ENCODE measurements at places on chromosomes 16 and 17.

DNA sequence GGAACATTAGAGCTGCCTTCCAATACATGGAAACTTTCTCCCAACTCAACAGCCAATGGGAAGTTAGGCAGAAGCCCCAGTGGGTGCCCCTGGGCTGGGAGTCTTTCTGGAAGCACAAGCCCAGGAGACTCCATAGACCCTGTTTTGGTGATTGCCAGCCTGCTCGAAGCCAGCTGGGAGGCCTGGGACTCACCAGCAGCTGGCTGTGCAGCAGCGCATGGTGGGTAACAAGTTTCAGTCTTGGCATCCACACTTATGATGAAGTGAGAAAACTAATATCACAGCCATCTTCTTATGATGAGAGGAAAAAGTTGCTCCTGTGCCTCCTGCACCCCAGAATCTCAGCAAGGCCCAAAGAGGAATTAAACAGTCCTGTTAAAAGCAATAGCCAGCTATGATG, 522.5 kb upstream of the CDH5 start:
- no peak for DNase-seq

DNA sequence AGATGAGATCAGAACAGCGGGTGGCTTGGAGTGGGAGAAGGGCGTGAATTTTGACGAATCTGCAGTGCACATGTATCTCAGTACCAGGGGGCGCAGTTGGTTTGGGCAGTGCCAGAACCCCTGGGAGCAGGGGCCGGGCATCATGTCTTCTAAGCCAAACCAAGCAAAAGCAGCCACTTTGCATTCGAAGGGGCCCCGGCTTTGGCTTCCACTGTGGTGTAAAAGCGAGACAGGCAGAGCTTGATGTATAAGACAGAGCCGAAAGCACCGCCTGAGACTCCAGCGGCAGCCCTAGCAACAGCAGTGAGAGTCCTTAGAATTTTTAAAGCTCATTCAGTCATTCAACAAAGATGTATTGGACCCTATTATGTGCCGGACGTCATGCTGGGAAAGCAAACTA, 3.8 kb upstream of the XYLT1 start:
- no peak for DNase-seq

GRCh38 chr16:47851146-47851545, 304.6 kb downstream of the ABCC12 start:
- no peak for DNase-seq

GRCh38 chr16:73304008-73304774, 256.3 kb upstream of the ZFHX3 start:
- no peak for DNase-seq

- no peak for DNase-seq
Measured at GRCh38 chr16:1175566-1176279, 22.8 kb downstream of the CACNA1H start.

DNA sequence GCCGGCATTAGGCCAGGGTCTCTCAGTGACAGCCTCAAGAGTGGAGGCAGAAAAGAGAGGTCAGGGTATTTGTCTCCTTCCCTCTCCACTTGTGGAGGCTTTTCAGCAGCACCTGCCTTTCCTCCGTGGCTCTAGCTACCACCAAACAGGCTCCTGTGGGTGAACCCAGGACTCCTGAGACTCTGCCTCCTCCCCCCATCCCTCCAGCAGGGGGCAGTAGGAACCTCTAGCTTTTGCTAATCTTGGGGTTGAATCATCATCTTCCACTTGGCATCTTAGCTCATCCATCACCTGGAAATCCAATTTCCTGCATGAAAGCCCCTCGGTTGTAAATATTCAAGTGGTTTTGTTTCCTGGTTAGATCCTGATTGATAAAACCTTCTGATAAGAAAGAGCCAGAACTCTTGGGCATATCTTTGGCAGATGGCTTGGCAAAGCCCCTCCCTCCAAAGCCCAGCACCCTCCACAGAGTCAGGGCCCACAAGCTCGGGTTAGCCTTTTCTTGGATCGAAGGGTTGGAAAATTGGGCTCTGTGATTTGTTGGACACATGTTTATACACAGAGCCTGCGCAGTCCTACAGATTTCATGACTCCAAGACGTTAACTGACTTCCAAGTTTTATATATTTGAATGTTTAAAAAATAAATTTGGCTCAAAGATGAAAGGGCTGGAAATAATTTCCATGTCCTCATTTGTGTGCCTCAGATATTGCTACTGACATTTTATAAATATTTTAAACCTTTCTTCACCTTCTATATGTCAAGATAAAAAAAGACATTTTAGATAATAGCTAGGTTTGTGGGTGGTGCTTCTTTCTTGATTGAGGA, 322.1 kb downstream of the MAP2K4 start:
- DNase-seq, result no peak

DNA sequence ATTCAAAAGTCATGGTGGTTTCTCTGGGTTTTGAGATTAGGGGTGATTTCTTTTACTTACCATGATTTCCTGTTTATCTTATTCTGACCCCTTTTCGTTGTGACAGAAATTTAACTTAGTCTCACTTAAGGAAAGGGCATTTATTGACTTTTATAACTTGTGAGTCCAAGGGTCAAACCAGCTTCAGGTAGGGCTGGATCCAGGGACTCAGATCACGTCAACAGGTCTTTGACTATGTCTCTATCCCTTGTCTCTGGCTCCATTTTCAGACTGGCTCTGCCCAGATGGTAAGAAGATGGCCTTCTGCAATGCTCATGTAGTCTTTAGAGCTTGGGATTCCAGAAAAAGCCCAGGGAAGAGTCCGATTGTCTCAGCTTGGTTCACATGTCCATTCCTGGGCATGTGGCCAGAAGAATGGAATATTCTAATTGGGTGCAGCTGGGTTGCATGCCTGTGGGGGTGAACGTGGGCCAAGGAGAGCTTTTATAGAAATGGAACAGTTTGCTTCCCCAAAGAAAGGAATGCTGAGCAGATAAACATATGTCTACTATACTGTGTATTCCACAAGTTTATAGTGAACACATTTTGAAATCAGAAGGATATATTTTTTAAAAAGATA, 13.4 kb downstream of the USP43 start:
- DNase-seq, result no peak

DNA sequence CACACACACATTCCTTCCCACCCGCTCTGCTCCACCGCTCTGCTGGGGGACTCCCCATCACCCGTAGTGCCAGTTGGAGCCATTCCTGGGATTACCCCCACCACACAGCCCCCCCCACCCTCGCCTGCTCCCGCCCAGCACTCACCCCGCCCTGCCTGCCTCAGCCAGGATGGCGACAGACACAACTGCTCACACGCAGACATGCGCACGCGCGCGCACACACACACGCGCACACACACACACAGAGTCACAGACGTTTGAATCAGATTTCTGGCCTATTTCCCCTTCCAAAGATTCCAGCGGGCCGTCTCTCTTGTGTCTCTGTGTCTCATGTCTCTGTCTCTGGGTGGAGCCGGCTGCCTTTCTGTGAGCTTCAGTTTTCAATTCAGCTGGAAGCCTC, 4.4 kb downstream of the CACNA1G start:
- no peak for DNase-seq

DNA sequence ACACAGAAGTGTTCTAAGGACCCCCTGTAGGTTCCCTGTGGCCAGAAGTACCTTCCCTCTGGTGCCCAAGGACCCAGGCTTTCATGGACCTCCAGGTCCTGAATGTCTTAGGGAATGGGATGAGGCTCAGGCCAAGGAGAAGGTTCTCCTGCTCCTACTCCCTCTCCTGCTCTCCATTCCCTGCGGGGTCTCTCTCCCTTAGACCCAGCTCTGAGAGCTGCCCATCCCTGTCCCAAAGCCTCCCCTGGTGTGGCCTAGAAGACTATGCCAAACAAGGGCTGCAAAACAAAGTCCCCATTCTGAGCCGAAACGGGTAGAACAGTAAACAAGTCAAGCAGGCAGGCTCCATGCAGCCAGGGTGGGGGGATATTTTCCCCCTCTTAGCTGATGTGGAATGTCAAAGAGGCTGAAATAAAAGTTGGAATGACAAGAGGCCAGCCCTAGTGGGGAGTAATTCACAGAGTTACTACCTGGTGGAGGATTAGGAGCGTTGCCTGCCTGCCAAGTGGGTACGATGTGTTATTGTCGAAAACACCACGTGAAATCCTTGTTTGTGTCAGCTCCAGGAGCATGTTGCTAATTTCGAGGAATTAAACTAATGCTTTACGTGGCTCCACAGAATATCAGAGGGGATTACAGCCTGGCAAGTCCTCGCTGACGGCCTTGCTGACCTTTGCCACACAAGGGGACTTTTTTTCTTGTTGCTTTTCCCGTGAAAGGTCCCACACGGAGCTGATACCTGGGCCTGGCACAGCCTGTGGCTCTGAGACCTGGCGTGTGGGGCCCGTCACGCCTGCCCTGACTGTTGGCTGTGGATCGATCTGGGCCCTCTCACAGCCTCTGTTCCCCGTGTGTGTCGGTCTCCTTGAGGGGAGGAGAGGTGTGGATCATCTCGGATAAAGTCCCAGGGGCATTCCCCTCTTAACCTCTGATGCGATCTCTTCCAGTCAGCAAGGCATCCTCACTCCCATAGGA, 2.9 kb downstream of the WFIKKN2 start:
- no peak for DNase-seq

GRCh38 chr16:54266363-54266955, 20.1 kb downstream of the IRX3 start:
- DNase-seq, result no peak

- no peak for DNase-seq
Measured at GRCh38 chr17:58756246-58757161, 850 bp downstream of the PPM1E start.

- DNase-seq, result no peak
Measured at GRCh38 chr17:75891022-75891604, 5.6 kb downstream of the TRIM65 start.

DNA sequence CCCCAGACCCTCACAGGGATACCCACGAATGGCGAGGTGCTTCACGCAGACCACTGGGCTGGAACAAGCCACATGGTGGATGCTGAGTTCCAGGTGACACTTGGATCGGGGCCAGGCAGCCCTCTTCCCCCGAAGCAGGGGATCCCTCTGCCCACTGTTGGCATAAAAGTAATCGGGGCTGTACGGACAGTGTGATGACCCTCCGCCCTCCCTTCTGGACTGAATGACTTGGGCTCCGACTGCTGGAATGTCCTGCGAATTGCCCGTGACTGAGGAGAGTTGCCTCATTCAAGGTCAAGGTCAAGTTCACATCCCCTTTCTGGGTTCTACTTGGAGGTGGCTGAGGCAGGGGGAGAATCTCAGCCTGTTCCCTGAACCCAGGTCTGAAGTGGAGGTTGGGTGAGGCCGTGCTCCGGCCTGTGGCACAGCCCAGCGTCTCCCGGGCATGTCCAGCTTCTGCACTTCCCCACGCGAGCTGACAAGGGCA, 28.5 kb upstream of the CREBBP start:
- DNase-seq, result no peak

- DNase-seq, result no peak
Measured at GRCh38 chr17:17787568-17787967, 49.2 kb downstream of the SREBF1 start.

DNA sequence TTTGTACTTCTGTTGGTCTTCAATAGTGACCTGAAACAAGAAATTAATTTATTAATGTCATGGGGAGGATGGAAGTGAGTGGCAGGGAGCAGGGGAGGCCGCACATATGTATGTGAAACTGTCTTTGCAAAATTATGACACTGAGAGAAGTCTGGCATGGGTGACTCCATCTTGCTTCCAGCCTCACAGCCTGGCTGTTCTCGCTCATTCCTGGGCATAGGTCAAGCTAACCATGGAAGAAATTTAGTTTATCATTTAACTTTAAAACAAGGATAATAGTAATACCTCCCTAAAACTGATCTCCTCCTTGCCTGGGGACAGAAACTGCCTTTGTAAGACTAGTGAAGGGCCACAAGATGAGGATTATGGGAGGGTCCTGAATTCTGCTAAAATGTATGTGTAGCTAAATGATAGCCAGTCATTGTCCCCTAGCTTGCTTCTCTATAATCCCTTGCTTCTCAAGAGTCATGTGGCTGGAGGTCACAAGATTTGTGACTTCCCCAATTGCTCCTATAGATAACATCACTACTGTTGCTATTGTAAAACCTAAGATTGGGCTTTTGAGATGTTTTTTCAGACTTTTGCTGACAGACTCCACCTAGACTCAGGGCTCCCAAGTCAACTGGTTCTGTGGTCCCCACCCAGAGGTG, 126.0 kb downstream of the HS3ST3A1 start:
- no peak for DNase-seq

GRCh38 chr17:49497148-49498028, 2.3 kb downstream of the NGFR start:
- no peak for DNase-seq

- DNase-seq, result no peak
Measured at GRCh38 chr17:14605267-14605599, 304.4 kb downstream of the HS3ST3B1 start.

DNA sequence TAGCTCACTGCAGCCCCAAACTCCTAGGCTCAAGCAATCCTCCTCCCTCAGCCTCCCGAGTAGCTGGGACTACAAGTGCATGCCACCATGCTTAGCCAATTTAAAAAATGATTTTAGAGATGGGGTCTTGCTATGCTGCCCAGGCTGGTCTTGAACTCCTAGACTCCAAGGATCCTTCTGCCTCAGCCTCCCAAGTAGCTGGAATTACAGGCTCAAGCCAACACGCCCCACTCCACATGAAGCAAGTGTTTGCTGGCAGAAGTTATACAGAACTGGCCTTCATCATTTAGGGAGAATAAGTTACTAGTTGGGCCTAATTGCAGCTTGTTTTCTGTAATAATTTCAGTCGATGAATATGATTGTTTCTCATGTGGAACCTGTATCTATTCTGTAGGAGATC, 68.0 kb downstream of the SHISA6 start:
- DNase-seq, result no peak

- DNase-seq, result no peak
Measured at GRCh38 chr17:42403150-42403549, 14.9 kb upstream of the STAT3 start.

DNA sequence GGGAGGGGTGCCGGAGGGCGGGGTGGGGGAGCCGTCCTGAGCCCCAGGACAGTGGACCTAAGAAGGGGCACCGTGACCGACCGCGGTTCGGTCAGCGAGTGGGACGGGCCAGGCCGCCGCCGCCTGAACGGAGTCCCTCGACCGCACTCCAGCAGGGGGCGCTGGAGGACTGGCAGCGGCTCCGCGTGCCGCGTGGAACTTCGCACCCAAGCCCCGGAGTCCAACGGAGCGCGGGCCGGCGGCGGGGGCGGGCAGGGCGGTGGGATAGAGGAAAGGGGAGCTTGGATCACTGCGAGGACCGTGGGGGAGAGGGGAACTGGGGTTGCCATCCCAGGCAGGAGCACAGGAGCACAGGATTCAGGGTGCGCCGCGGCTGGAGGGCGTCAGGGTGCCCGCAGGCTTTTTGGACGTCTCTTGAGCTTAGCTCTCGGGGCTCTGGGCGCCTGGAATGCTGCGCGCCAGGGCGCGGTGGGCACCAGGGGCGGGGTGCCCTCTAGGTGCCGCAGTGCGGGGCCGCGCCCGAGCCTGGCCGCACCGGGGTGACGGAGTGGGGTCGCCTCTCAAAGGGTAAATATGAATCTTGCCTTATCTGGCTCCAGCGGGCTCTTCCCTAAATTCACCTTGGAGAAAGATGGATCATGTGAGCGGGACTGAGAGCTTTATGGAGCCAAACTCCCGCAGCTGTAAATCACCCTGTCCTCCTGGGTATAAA, 379 bp upstream of the OTOP2 start:
- DNase-seq, result peak; percentile 55

DNA sequence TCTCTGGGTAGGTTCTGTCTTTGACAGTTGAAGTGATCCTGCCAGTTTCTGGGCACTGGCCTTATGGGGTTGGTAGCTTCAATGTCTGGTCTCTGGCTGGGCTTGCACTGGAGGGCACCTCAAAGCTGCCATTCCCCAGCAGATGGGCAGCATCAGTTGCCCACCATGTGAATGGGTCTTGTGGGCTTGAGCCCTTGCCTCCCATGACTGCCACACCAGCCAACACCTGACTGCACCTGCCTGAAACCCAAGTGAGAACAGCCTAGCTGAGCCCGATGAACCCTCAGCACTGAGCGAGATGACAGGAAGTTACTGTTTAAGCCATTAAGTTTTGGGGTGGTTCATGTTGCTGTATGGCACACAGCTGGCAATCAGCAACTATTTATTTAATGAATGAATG, 69.1 kb upstream of the AXIN2 start:
- DNase-seq, result no peak
